Activated effector memory CD4-positive, alpha-beta T cell treated with anti-CD3 and anti-CD28 coated beads, Interleukin-2, amount 50 U/mL, for 16 hours (primary cell): ENCODE measurements at places on chromosomes 2 and 18.

DNA sequence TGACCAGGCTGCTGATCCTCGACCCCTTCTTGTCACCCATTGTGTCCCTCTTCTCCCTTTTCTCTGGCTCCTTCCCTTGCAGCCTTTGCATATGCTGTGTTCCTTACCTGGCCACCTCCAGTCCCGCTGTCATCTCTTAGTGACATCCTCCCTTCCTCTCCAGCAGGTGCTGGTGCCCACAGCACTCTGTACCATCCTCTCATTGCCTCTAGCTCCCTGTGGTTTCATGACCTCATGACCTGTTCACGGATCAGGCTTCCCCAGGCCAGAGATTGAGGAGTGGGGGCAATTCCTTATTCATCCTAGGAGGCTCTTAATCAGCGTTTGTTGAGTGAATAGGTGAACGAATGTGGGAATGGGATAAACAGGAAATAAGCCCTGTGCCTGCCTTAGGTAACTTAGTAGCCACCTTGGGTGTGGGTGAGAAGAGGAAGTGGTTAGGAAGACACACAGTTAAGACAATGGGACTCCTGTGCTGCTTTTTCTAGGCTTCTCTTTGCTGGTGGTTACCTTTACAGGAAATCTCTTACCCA lies 35.5 kb downstream of the ITGA6 start:
- DNase-seq, result peak; percentile 68

GRCh38 chr2:233823731-233824121 lies 30.6 kb downstream of the HJURP start:
- DNase-seq, result peak; percentile 47

DNA sequence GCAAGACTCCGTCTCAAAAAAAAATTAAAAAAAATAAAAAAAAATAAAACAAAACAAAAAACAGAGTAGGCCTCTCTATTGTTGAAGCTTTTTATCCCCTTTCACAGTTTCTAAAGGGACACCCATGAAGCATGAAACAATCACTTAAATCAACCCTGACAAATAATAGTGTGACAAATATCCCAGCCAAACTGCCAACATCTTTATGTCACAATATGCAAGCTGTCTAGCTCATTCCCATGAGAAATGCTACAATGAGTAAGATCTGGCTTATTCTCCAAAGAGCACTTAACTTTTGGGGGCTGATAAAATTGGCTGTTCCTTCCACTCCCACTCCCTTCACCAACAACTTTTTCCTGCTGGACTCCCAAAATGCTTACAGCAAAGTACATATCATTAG lies 21.7 kb upstream of the ABCA12 start:
- no peak for DNase-seq

GRCh38 chr2:168740360-168740759 lies 62.1 kb upstream of the NOSTRIN start:
- no peak for DNase-seq

DNA sequence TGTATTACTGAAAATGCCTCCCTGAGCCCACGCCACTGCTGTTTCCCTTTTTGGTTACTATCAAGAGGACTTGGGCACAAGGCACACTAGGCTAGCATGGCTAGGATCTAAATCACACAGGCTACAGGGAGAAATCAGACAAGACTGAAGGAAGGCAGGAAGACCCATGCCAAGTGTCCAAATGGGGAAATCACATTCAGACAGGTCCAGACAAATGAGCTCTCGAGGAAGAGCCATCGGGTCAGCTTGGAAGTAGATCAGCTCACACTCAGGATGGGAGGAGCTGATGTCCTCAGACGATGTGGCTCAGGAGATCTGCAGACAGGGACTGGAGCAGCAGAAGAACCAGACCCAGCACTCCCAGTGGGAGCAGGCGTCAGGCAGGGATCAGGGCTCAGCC lies 113.2 kb downstream of the COL6A3 start:
- DNase-seq, result no peak

DNA sequence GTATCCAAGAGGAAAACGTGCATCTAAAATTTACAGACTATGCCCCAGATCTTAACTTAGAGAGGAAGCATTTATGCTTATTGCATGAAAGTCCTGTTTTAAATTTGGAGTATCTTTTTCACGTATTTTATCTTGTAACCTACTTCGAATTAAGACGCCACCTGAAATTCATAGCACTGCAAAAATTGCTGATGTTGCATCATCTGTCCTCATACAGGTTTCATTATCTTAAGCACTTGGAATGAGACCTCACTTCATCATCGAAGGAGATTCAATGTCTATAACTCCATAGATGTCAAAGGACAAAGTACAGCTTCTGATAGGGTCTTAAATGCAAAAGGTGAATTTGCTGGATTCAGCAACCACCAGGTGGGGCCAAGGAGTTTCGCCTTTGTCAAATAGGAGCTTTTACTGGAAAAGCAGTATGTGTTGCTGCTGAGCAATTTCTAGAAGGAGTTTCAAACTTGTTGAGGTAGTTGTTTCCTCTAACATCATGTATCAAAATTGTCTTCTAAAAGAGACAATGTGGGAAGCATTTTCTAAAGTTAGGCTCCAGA lies 106.4 kb upstream of the CCDC85A start:
- DNase-seq, result no peak

DNA sequence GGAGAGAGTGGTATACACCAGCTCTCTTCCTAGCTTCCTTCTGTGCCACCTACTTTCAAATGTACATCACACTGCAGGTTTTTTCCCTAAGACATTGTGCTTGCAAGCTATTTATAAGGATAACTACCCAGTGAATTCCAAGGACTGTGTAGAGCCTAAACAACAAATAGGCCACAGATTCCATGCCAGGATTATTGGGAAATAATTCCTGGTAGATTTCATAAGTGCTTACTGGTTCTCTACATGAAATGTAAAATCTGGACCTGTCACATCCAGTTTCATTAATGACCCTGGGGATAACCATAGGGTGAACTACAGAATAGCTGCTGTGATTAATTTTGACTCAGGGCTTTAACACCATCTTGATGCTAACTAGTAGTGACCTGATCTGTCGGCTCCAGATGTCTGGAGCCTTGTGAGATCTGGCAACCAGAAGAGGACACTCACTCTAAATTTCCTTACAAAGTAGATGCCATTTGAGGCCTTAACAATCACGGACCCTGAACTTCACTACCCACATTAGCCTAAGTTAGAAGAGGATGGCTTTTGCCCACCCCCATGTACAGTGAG lies 34.3 kb upstream of the LGALSL start:
- no peak for DNase-seq

DNA sequence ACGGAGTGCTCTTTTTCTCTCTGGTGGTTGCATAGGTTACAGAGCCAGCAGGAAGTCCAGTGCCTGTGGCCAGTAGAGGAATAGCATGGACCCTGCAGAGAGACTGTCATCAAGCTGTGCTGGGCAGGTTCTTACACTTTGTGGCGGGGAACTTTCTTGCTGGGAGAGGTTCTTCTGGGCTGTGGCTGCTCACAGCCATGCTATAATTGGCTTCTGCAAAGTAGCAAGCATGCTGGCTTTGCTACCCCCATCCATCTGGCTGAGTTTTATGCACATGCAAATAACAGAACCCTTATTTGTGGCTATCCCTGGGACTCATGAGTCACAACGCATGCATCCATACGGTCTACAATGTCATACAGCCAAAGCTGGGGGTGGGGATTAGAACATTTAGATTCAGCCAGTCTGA lies 68.9 kb downstream of the PLCL1 start:
- DNase-seq, result no peak

DNA sequence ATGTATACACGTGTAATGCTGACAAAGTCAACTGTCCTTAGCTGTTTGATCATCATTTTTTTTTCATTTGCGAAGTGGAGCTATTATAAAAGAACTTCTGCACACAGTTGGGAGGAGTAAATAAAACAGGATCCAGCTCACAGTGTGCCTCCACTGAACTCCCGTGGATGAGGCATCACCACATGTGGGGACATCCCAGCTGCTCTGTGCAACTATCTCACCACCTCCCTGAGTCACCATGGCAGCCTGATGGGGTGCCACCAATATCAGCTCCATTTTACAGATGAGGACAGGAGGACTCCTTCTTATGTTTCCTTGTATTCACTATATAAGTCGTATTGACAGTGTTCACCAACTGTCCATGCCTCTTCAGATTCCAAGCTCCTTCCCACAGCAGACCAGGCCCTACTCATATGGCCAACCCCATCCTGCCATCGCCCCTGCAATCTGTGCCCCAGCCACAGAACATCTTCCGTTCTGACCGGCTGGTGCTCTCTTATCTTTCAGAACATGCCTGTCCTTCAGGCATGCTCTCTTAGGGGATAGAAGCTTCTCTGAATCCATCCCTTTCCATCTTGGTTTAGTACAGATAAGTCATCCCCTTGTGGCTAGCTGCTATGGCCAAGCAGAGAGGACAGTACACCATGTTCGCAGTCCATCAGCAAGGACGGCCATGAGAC lies 288.1 kb downstream of the RNF144A start:
- DNase-seq, result no peak

DNA sequence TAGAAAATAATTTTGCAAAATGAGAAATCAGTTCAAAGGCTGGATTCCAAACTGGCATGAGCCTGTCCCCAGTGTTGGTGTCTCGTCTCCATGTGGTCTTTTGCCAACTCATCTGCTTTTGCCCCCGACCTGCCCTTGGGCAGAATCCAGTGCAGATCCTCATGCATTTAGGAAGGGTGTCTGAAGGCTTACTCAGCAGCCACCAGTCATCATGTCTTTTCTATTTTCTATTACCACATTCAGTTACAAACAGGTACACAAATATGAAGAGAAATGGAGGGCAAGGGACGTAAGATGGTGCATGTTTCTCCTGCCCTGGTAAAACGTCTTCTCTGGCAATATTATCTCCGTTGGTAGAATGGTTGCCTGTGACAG lies 43.5 kb downstream of the E2F6 start:
- no peak for DNase-seq

DNA sequence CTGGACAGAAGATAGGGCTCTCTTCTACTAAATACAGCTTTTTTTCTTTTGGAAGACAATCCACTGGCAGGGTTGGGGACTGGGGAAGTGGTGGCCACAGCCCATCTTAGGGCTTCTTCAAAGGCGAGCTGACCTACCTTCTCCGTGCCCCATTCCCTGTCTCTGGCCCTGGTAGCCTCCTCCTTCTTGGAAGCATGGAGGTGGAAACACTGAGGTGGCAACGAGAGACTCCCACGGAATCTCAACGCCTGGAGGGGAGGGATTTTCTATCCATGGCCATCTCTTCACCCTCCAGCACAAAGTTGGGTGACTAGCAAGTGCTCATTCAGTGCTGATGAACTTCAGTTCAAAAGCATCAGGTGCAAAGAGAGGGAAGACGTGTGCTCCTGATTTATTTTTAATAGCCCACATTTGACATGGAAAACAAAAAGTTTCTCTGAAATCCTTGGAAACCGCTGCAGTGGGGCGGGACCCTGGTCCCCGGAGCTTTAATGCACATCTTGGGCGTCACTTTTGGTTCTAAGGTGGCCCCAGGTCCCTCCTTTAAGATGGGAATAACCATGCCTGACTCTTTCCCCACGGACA lies 633 bp upstream of the ARMC9 start:
- DNase-seq, result peak; percentile 62

- DNase-seq, result no peak
Observed at GRCh38 chr18:59150236-59150635, 10.6 kb downstream of the SEC11C start.

DNA sequence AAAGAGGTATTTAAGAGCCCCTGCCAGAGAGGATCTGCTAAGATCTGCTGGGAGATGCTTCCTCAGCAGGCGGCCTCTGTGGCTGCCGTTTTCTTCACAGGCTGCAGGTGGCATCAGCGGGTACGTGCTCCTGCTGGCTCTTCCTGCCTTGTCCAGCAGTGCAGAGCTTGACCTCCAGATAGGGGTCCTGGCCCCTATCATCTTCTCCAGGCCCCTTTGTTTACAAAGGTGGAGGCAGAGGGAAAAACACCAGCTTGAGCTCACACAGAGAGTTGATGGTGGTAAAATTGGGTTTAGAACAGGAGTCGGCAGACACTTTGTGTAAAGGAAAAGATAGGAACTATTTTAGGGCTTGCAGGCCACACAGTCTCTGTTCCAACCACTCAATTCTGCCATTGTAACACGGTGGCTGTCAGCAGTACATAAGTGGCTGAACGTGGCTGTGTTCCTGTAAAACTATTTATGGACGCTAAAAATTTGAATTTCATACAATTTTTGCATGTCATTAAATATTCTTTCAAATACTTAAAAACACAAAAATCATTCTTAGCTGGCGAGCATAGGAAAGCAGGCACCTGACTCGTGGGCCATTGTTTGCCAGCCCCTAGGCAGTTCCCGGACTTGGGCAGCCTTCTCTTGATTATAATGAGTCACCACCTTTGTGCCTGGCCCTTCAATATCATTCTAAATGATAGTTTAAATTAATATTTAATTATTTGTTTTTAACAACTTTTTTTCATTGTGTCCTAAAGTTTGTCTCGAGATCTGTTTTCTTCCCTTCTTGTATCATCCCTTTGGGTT lies 98.2 kb upstream of the B3GNT7 start:
- no peak for DNase-seq

DNA sequence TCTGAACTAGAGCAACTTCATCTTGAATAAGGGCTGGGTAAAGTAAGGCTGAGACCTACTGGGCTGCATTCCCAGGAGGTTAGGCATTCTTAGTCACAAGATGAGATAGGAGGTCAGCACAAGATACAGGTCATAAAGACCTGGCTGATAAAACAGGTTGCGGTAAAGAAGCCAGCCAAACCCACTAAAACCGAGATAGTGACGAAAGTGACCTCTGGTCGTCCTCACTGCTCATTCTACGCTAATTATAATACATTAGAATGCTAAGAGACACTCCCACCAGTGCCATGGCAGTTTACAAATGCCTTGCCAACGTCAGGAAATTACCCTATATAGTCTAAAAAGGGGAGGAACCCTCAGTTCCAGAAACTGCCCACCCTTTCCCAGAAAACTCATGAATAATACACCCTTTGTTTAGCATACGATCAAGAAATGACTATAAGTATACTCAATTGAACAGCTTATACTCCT lies 109.1 kb downstream of the FIGN start:
- no peak for DNase-seq

GRCh38 chr2:120348134-120348736 lies 2.3 kb downstream of the INHBB start:
- no peak for DNase-seq

DNA sequence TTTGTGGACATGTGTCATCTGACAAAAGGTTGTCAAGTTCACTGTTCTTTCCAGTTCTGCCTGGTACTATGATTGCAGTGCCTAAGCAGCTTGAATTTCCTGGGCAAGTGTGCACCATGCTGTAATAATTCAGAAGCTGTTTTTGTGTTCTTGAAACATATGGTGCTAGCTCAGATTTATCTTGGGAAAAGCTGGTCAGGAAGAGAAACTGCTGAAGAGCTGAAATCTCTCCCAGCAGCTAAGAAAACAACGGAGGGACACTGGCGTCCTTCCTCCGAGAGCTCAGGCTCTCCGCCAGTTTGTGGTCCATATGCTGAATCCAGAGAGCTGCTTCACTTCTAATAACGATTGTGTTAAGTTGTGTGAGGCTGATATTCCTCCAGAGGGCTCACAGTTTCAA lies 642.0 kb downstream of the DPP10 start:
- DNase-seq, result no peak

DNA sequence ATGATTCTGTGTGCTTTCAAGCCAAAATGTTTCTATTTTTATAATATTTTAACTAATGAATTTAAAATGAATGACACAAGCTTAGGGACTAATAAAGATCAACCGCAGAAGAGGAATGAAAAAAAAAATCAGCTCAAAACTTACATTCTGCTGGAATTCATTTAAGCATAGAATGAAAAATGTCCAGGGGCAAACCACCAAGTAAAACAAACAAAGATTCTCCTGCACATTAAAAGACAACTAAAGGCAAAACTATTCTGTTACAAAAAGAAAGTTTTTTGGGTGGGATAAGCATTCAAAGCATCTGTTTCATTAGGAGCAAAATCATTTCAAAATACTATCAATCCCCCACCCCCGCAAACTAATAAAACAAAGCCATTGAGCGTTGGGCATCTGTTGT lies 99.3 kb upstream of the SOX11 start:
- no peak for DNase-seq
